ENCODE measurements at places on chromosomes 2 and 18. TPM values are rescaled to one million over a fixed set of nuclear protein-coding genes. Genes with fewer than 3 reads are reported as not detected.

DNA sequence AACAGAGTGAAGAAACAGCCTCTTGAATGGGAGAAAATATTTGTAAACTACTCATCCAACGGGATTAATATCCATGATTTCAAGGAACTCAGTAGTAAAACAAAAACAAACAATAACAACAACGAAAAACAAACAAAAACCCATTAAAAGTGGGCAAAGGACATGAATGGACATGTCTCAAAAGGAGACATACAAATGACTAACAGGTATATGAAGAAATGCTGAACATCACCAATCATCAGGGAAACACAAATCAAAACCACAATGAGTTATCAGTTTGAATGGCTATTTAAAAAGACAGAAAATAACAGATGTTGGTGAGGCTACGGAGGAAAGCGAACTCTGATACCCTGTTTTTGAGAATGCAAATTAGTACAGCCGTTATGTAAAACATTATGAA lies 224.8 kb upstream of the NRXN1 start:
- no peak for DNase-seq

GRCh38 chr2:65566617-65567016 lies 134.2 kb upstream of the SPRED2 start:
- no peak for DNase-seq

DNA sequence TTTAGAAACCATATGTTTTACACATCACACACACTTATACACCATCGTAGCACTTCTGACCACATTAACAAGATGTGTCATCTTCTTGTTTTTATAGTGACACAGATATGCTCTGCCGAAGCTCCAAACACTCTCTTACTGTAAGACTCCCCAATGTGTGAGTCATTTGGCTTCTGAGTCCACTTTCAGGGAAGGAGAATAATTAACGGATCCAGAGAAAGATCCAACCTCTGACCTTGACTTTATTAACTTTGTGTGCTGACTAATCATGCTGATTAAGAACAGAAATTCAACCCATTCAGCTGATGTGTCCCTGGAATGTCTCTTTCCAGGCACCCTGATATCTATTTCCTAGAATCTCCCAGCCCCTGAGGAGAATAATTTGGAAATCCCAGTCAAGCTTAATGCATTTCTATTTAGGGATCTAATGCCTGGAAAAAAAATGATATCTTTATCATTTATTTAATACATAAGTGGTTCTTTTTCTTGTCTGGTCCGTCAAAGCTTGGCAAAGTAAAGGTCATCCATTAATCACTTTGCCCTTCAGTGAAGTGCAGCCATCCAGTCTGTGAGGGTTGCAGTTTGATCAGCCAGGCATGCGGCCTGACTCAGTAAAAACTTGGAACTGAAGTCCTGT lies 615.8 kb upstream of the SYT4 start:
- DNase-seq, result peak; percentile 42

GRCh38 chr2:107069890-107070289 lies 183.9 kb upstream of the ST6GAL2 start:
- DNase-seq, result no peak

GRCh38 chr2:104378853-104379374 lies 475.0 kb upstream of the POU3F3 start:
- peak; percentile 14 for DNase-seq

DNA sequence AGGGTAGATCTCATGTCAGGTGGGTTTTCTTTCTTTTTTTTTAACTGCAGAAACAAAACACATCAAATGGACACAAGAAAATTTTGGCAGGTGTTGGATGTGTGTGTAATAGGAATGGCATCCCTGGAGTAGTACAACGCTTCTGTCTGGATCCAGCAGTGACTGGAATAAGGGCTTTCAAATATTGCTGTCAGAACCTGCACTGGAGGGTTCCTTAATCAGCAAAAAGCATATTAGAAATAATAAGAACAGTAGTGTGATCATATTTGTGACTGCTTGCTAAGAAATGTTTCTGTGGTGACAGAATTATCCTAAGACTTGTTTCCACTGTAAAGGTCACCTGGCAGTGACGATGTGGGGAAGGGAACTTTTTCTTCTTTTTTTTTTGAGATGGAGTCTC lies 30.8 kb downstream of the CREG2 start:
- peak; percentile 28 for DNase-seq

DNA sequence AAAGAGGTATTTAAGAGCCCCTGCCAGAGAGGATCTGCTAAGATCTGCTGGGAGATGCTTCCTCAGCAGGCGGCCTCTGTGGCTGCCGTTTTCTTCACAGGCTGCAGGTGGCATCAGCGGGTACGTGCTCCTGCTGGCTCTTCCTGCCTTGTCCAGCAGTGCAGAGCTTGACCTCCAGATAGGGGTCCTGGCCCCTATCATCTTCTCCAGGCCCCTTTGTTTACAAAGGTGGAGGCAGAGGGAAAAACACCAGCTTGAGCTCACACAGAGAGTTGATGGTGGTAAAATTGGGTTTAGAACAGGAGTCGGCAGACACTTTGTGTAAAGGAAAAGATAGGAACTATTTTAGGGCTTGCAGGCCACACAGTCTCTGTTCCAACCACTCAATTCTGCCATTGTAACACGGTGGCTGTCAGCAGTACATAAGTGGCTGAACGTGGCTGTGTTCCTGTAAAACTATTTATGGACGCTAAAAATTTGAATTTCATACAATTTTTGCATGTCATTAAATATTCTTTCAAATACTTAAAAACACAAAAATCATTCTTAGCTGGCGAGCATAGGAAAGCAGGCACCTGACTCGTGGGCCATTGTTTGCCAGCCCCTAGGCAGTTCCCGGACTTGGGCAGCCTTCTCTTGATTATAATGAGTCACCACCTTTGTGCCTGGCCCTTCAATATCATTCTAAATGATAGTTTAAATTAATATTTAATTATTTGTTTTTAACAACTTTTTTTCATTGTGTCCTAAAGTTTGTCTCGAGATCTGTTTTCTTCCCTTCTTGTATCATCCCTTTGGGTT lies 98.2 kb upstream of the B3GNT7 start:
- DNase-seq, result peak; percentile 40

DNA sequence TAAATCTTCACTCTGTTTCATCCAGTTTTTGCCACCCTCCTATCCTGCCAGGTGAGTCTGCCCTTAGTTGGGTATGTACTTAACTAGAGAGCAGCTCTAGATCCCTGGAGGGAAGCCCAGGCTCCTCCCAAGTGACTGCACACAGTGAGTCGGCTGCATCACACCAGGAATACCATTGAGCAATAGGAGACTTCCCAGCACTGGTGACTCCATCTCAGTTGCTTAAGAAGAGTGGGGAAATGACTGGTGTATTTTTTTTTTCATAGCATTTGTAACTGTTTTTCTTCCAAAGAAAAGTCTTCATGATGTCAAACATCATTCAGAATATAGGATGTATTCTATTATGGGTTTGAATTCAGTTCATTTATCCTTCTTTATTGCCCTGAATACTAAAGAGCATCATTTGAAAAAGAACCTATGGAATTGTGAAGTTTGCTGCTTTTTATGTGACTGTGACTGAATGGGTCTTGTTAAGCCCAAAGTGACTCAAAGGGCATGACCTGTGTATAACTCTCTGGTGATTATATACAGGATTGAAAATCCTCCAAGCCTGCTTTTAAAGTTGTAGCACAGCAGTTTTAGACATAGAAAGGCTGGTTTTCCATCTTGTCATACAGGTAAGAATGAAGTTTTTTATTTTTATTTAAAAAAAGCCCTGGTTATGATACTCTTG lies 84.3 kb downstream of the MAP3K20 start:
- DNase-seq, result peak; percentile 94

GRCh38 chr18:27130065-27130630 lies 55.0 kb downstream of the CHST9 start:
- no peak for DNase-seq

GRCh38 chr2:134718023-134718816 lies 580 bp downstream of the TMEM163 start:
- DNase-seq, result no peak

DNA sequence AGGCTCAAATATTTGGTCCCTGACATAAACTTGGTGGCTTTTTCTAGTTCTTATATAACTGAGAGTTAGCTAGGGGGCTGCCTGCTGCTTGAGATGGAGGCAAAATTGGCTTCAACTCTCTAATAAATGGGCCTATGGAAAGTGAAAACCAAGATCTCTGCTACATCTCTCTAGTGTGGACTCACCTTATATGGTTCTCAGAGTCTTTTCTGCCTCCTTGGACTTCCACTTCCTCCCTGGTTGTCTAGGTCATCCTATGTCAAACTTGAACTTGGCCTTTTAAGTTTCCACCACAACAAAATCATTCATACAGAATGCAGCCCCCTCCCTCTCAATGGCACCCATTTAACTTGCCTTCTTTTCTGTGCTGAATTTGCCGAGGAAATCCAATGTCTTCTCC lies 23.9 kb upstream of the ARHGAP25 start:
- no peak for DNase-seq

DNA sequence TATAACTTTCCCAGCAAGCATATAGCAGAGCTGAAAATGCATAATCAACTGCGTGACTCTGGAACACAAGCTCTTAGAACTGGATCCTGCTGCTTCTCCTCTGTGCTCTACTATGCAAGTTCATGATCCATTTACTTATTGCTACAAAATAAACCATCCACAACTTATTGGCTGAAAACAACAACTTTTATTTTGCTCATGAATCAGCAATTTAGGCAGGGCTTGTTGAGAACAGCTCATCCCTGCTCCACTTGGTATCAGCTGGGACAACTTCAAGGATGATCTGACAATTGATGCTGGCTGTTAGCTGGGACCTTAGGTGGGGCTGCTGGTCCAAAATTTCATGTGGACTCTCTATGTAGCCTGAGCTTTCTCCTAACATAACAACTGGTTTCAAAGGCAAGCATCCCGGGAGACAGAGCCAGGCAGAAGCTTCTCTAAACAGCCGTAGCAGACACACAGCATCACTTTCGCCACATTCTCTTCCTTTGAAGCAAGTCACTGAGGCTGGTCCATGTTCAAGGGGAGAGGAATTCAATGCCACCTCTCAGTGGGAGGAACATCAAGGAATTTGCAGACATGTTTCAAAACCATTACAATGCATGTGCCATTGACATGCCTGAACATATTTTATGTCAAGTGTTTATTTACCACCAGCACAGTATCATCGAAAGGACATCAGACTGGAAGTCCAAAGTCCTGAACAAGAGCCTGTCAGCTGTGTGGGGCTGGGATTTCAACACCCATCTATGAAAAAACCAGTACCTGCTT lies 153.1 kb upstream of the PKDCC start:
- DNase-seq, result no peak

GRCh38 chr18:64031411-64031810 lies 61.5 kb downstream of the SERPINB8 start:
- DNase-seq, result no peak

DNA sequence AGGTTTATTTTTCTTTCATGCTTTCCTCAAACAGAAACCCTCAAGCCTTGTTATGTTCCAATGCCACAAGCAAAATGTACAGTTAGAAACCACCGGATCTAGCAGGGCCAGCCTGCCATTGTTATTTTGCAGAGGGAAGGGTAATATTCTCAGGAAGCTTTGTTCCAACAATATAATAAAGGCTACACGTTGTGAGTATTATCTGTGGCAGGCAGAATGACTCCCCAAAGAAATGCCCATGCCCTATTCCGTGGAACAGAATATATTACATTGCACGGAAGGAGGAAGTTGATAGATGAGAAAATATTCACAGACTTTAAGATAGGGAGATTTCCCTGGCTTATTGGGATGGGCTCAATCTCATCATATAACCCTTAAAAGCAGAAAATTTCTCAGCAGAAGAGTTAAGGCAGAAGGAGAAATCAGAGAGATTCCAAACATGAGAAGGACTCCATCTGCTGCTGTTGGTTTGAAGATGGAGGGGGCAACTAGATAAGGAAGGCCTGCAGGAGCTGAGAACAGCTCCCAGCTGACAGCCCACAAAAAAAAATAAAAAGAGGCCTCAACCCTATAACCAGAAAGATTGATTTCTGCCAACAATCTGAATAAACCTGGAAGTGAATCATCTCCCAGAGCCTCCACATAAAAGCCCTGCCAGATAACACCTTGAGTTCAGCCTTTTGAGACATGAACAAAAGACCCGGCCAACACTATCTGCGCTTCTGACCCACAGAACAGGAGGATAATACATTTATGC lies 466.6 kb downstream of the LPIN1 start:
- DNase-seq, result peak; percentile 32

DNA sequence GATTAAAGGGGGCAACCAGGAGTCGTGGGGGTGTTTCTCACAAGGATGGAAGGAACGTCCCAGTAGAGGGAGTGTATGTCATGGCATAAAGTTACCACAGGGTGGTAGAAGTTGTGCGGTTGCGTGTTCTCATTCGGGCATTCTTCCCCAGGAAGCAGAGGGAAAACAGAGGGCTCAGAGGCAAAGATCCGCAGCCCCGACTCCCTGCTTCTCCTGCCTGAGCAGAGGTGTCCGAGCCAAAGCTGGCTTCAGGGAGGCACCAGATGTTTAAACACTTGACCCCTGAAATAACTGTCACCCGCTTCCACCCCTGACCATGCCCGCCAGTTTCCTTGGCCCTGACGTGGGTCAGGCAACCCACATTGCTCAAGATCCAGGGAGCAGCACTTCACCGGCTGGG lies 83.7 kb downstream of the EN1 start:
- DNase-seq, result no peak

DNA sequence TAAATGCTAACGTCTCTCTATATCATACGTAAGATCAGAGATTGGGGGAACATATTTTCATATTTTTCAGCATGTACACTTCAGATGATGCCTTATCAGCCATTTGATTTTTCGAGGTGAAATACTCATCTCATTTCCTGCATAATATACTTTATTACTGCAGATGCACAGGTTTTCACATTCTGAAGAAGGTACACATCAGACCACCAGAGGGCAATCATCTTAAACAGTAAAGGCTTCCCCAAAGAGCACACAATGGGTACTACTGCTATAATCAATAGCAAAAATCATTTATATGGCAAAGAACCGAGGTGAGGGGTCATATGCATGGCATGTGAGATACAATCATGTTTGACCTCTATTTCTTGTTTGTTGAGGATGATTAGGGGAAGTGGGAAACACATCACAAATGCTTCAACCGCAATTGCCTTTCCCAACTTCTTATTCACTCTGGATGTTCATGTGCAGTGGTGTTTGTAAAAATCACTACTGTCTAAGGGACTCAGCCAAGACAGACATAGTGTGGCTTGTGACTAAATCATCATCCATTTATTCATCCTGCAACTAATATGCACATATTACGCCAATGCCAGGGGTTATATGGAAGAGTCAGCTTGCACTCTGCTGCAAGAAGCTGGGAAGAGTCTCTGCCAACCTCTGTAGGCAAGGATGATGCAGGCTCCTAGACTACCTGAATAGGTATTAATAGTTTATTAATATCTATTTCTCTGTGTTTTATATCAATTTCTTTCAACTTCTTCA lies 118.7 kb downstream of the EPB41L3 start:
- DNase-seq, result no peak

The PROKR1 gene
- total RNA-seq, result not detected

The TTL gene
- total RNA-seq, result 55.2 TPM

The CNTNAP5 gene
- not detected for total RNA-seq

The ARHGAP28 gene
- 1.6 TPM for total RNA-seq

The DLX2 gene
- not detected for total RNA-seq

The SCYGR3 gene
- not detected for total RNA-seq

The KRTCAP3 gene
- total RNA-seq, result not detected
